ENCODE measurements at places on chromosomes 11 and 22. TPM values are rescaled to one million over a fixed set of nuclear protein-coding genes. Genes with fewer than 3 reads are reported as not detected.

KCNJ1 gene
- total RNA-seq = not detected

SCT gene
- total RNA-seq = not detected

EIF3F gene
- total RNA-seq = 247 TPM

CHRNA10 gene
- total RNA-seq = 0.36 TPM

OR5B12 gene
- not detected for total RNA-seq

SLC22A6 gene
- not detected for total RNA-seq

DNA sequence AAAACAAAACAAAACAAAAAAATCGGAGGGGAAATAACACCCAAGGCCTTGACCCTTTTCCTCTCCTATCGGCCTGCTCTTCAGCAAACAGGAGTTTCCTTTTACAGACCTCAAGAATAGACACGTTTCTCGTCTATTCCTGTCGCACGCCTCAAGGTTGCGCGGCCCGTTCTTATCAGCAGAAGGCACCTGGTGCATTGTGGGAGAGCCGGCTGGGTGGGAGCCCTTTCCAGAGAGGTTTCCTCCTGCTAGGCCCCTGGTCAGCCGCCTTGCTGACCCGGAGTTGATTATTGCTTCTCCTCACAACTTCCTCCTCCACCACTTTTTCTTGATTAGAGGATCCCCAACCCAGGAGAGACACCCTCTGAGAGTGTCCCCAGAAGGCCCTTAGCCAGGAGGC, 497.3 kb downstream of the MIAT start:
- DNase-seq = no peak
- H3K4me1 ChIP-seq = peaks cover 6% of the 10 kb centered on the region
- H3K27me3 ChIP-seq = no peaks in the 10 kb centered on the region
- H3K27ac ChIP-seq = no peak overlapping the region
- no peaks in the 10 kb centered on the region for H3K36me3 ChIP-seq

NFAM1 gene
- total RNA-seq = 2.4 TPM

GRCh38 chr11:102912482-102912830, 37.7 kb upstream of the MMP12 start:
- H3K4me3 ChIP-seq = no peak overlapping the region
- H3K27ac ChIP-seq = no peak overlapping the region
- DNase-seq = no peak

GRCh38 chr22:41110968-41111367, 18.6 kb downstream of the EP300 start:
- no peak overlapping the region for H3K27ac ChIP-seq
- no peak for DNase-seq
- H3K4me1 ChIP-seq = peaks cover 23% of the 10 kb centered on the region
- peaks cover 25% of the 10 kb centered on the region for H3K36me3 ChIP-seq
- no peaks in the 10 kb centered on the region for H3K27me3 ChIP-seq
- H3K4me3 ChIP-seq = no peak overlapping the region

MTCH2 gene
- total RNA-seq = 25.0 TPM

GRCh38 chr11:88680806-88681205, 343.3 kb upstream of the CTSC start:
- no peak overlapping the region for H3K4me3 ChIP-seq
- H3K27me3 ChIP-seq = no peaks in the 10 kb centered on the region
- DNase-seq = no peak
- H3K27ac ChIP-seq = no peak overlapping the region
- no peaks in the 10 kb centered on the region for H3K36me3 ChIP-seq

TRIM64 gene
- not detected for total RNA-seq

GRCh38 chr11:26490546-26490945, 81.5 kb downstream of the MUC15 start:
- H3K36me3 ChIP-seq = no peaks in the 10 kb centered on the region
- H3K4me1 ChIP-seq = no peaks in the 10 kb centered on the region
- no peak overlapping the region for H3K4me3 ChIP-seq
- no peak overlapping the region for H3K27ac ChIP-seq
- no peaks in the 10 kb centered on the region for H3K27me3 ChIP-seq

GRCh38 chr11:26742966-26743365, 21.1 kb upstream of the SLC5A12 start:
- H3K4me1 ChIP-seq = no peaks in the 10 kb centered on the region
- H3K27ac ChIP-seq = no peak overlapping the region
- no peaks in the 10 kb centered on the region for H3K36me3 ChIP-seq
- no peak overlapping the region for H3K4me3 ChIP-seq
- H3K27me3 ChIP-seq = no peaks in the 10 kb centered on the region

GRCh38 chr11:134528453-134528852, 116.4 kb upstream of the B3GAT1 start:
- H3K27me3 ChIP-seq = no peaks in the 10 kb centered on the region
- no peak for DNase-seq
- no peaks in the 10 kb centered on the region for H3K36me3 ChIP-seq
- no peak overlapping the region for H3K4me3 ChIP-seq
- H3K27ac ChIP-seq = no peak overlapping the region

- H3K4me3 ChIP-seq = peak overlapping the region; percentile 87
- H3K27ac ChIP-seq = peak overlapping the region; percentile 80
- DNase-seq = peak; percentile 51
- no peaks in the 10 kb centered on the region for H3K27me3 ChIP-seq
- peaks cover 32% of the 10 kb centered on the region for H3K4me1 ChIP-seq
Measured at GRCh38 chr11:62665599-62666258, 617 bp downstream of the CSKMT start.

KCNK4 gene
- total RNA-seq = 0.86 TPM

DNA sequence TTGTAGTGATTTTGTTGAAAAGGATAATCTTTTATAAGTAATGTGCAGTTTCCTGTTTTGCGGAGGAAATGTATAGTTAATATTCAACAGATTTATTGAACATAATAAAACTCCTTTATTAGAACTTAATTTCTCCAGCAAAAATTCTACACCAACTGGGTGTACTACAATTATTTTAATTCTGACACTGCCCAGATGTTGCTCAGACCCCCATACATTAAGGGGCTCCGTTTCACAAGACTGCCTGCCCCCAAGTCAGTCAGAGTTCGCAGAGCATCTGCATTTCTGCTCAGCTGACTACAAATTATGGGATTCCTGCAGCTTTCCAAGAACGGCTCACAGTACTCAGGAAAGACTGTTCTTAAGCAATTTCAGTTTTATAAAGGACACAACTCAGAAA, 6.2 kb downstream of the CEP57 start:
- no peaks in the 10 kb centered on the region for H3K27me3 ChIP-seq
- peaks cover 17% of the 10 kb centered on the region for H3K36me3 ChIP-seq
- H3K27ac ChIP-seq = no peak overlapping the region
- no peak overlapping the region for H3K4me3 ChIP-seq
